ENCODE measurements at places on chromosomes 13 and 19. TPM values are rescaled to one million over a fixed set of nuclear protein-coding genes. Genes with fewer than 3 reads are reported as not detected.

Gene PLIN3
- total RNA-seq: 15.9 TPM

Gene EDNRB
- not detected for total RNA-seq

Gene NALCN
- not detected for total RNA-seq

Gene RFPL4AL1
- total RNA-seq: not detected

Gene CFAP97D2
- not detected for total RNA-seq

Gene PDX1
- not detected for total RNA-seq

Gene ZNF844
- total RNA-seq: 3.0 TPM

Gene SHISA2
- 0.13 TPM for total RNA-seq

Gene FGF22
- total RNA-seq: not detected

Gene MTIF3
- 31.8 TPM for total RNA-seq

Gene REEP6
- 2.0 TPM for total RNA-seq

Gene ZNF610
- 1.2 TPM for total RNA-seq

Gene EPS8L1
- total RNA-seq: 1.5 TPM

Gene RELB
- 51.6 TPM for total RNA-seq

Gene TMEM255B
- total RNA-seq: 0.73 TPM

Gene SLC46A3
- total RNA-seq: 3.4 TPM

Gene ZNF564
- total RNA-seq: 6.3 TPM

Gene ATP1A3
- 3.0 TPM for total RNA-seq

Gene CLEC4G
- not detected for total RNA-seq

Gene SSBP4
- 158 TPM for total RNA-seq

Gene WASF3
- 0.08 TPM for total RNA-seq

Gene KLK12
- total RNA-seq: not detected

Gene ERICH6B
- not detected for total RNA-seq

Gene RHPN2
- 3.5 TPM for total RNA-seq

Gene LRRC25
- total RNA-seq: not detected

Gene OR4F17
- total RNA-seq: not detected

Gene DNAAF3
- not detected for total RNA-seq

Gene NLRP4
- total RNA-seq: not detected

Gene CNOT3
- total RNA-seq: 68.5 TPM

Gene HS6ST3
- not detected for total RNA-seq

Gene PRSS57
- not detected for total RNA-seq

Gene RXFP2
- not detected for total RNA-seq

Gene ARHGAP33
- 16.5 TPM for total RNA-seq

Gene CDADC1
- 9.6 TPM for total RNA-seq

Gene JSRP1
- 0.61 TPM for total RNA-seq

Gene CARD8
- total RNA-seq: 123 TPM

Gene PRR19
- 1.2 TPM for total RNA-seq

Gene EVI5L
- total RNA-seq: 5.3 TPM

Gene ZNF296
- 8.1 TPM for total RNA-seq

Gene COL4A2
- total RNA-seq: not detected

Gene CEACAM4
- total RNA-seq: not detected

Gene KLK6
- total RNA-seq: not detected

Gene CCDC194
- 1.4 TPM for total RNA-seq

Data from activated CD8-positive, alpha-beta memory T cell treated with anti-CD3 and anti-CD28 coated beads for 36 hours (primary cell).